ENCODE measurements at places on chromosomes 5 and 9. TPM values are rescaled to one million over a fixed set of nuclear protein-coding genes. Genes with fewer than 3 reads are reported as not detected.

Gene CEL
- 1.8 TPM for total RNA-seq

Gene SUSD1
- 0.32 TPM for total RNA-seq

Gene HCN1
- not detected for total RNA-seq

Gene KLF4
- not detected for total RNA-seq

Gene TMEM215
- total RNA-seq = not detected

Gene IARS1
- 330 TPM for total RNA-seq

GRCh38 chr5:168128557-168128956 is 162.9 kb upstream of the WWC1 start:
- DNase-seq = no peak

GRCh38 chr9:6735422-6735821 is 22.4 kb upstream of the KDM4C start:
- no peak for DNase-seq

DNA sequence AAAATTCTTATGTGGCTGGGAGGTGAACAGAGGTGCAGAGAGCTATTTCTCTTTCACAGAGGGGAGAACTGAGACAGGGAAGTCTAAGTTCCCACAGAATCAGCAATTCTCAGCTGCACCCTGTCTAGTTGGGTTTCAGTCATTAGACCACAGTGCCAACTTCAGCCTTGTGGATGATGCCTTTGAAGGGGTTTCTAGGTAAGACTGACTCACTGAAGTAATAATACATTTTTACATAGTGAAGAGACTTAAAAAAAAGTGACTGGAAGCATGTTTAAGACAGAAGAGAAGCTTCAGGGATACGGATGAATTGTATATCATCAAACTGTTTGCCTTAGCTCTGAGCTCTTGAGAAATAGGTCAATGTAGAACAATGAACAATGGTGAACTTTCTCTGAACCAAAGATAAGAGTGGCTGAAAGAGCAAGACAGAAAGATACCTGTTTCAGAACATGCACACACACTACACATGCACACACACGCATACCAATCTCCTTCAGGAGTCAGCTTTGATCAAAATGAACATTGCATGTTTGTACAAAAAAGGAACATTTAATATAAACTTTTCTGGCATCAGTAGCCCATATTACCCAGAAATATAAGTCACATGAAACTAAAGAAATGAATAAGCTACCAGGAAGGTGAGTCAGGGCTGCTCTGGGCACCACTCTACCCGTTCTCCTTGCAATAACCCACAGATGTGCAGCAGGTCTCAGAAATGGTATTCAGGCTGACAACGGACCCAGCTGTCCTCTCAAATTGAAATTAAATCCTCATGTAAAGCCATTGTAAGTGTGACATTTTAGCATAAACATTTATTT is 12.6 kb upstream of the FYB1 start:
- DNase-seq = no peak

DNA sequence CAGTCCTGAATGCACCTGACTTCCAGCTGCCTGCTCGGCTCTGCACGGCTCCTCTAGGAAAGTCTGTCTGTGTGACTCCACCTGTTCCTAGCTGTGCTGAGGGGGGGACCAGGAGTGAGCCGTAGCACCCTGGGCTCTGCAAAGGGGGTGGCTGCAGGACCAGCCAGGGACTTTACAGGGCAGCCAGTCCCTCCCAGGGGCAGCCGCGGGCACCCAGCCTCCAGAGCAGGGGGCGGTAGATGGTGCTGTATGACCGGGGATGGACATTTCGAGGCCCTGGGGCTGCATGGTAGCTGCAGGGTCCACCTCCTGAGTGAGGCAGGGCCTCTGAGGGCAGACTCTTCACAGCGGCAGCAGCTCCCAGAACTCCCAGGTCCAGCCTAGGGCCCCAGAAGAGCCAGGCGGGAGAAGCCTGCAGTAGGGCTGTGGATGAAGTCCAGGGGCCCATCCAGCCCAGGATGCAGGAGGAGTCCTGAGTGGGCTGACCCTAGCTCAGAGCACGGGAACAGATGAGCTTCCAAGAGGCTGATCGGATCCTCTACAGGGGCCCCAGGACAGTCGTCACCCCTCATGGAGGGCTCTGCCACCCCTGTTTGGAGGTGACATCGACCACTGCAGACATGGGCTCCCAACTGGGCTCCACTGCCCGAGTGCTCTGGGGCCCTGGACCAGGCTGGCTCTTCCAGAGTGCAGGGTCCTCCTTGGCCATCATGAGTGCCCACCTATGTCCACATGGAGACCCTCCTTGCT is 105.4 kb downstream of the ZNF354C start:
- DNase-seq = no peak

- DNase-seq = no peak
Measured at GRCh38 chr5:372996-373709, 51.6 kb downstream of the AHRR start.

DNA sequence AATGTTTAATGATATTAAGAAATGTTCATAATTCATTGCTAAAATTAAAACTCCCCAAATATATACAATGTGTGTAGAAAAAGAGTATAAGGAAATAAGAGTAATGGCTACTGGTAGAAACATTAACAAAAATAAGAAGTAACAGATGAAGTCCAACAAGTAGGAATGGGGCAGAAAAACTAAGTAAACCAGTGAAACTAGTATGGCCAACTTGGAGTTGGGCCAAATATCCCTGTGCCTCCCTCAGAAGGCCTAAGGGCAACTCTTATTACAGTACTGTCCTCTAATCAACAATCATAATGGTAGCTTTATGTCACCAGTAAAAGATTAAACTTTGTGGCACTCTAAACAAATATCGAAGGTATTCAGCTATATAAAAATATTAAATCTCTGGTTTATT is 93.5 kb downstream of the SSBP2 start:
- DNase-seq = no peak

Measured in OCI-LY7 (cell line).